Activated CD8-positive, alpha-beta T cell treated with anti-CD3 and anti-CD28 coated beads, Interleukin-2, amount 10 ng/mL, durations not matched to agents 7 days and 5 days (primary cell): ENCODE measurements at places on chromosomes 6 and 20. TPM values are rescaled to one million over a fixed set of nuclear protein-coding genes. Genes with fewer than 3 reads are reported as not detected.

GCNT2 gene
- 4.8 TPM for total RNA-seq

TFAP2A gene
- not detected for total RNA-seq

SLC22A7 gene
- not detected for total RNA-seq

UBD gene
- total RNA-seq = not detected

OR2H2 gene
- not detected for total RNA-seq

BTBD3 gene
- 4.3 TPM for total RNA-seq

CTAGE9 gene
- not detected for total RNA-seq

HLA-DRB1 gene
- 50.7 TPM for total RNA-seq

FABP7 gene
- total RNA-seq = not detected
